ENCODE measurements at places on chromosomes 2 and 18.
A peak's percentile ranks its signal among the peaks of the same experiment; 100 is the strongest.

GRCh38 chr18:26768385-26768784 lies 97.1 kb downstream of the AQP4 start:
- no peak for DNase-seq

GRCh38 chr2:61448229-61448628 lies 22.7 kb downstream of the USP34 start:
- DNase-seq = no peak

GRCh38 chr2:38522754-38523349 lies 79.9 kb downstream of the HNRNPLL start:
- no peak for DNase-seq

DNA sequence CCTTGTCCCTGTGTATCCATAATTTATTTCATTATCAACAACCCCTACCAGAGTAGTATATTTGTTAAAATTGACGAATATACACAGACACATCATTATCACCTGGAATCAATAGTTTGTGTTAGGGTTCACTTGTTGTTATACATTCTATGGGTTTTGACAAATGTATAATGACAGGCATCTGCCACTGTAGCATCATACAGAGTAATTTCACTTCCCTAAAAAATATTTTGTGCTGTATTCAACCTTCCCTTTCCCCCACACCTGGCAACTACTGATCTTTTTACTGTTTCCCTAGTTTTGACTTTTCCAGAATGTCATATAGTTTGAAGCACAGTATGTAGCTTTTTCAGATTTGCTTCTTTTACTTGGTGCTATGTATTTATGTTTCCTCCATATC lies 132.0 kb downstream of the ZNF804A start:
- no peak for DNase-seq

DNA sequence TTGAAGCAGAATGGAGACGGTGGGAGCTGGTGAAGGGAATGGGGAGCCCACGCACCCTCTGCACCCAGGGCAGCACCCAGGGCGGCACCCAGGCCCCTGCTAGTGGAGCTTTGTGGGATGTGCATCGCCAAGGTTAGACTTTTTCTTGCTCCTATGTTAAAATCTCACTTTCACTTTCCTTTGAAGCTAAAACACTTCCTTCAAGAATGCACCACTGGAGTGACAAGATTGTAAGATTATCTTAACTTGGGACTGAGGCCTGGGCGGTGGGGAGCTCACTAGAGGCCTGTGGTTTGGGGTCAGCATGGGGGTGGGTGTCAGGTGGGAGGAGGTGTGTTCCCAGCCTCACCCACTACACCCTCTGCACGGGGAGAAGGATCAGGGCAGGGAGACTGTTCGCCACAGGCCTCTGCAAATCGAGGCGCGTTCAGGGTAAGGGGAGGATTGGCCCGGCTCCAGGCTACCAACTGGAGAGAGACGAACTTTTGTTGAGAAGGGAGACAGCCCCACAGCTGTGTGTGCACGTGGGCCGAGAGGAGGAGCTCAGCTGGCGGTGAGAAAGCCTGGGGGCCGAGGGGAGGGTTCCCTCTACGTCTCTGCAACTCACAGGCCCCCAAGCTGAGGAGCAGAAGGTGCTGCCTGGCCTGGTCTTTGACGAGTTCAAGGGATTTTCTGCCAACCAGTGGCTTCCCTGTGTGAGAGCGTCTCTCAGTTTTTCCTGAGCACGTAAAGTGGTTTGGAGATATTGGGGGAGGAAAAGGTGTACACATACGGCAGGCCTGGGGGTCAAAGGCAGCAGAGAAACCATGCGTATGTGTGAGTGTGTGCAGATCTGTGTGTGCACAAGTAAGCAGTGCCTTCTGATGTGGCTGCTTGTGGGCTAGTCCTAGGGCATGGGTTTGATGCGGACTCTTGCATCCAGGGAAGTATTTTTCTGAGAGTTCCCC lies 147.7 kb downstream of the KLHL29 start:
- no peak for DNase-seq

- DNase-seq = no peak
Observed at GRCh38 chr2:11711751-11712150, 34.7 kb upstream of the LPIN1 start.

- DNase-seq = no peak
Observed at GRCh38 chr18:46134920-46135675, 30.9 kb downstream of the HAUS1 start.

- no peak for DNase-seq
Observed at GRCh38 chr18:76406791-76407190, 88.3 kb downstream of the ZNF516 start.

GRCh38 chr18:36718705-36719328 lies 110.0 kb downstream of the TPGS2 start:
- DNase-seq = peak; percentile 30

- peak; percentile 64 for DNase-seq
Observed at GRCh38 chr2:75787532-75788132, 76.9 kb upstream of the GCFC2 start.

GRCh38 chr2:56715683-56716082 lies 531.9 kb downstream of the CCDC85A start:
- DNase-seq = no peak

DNA sequence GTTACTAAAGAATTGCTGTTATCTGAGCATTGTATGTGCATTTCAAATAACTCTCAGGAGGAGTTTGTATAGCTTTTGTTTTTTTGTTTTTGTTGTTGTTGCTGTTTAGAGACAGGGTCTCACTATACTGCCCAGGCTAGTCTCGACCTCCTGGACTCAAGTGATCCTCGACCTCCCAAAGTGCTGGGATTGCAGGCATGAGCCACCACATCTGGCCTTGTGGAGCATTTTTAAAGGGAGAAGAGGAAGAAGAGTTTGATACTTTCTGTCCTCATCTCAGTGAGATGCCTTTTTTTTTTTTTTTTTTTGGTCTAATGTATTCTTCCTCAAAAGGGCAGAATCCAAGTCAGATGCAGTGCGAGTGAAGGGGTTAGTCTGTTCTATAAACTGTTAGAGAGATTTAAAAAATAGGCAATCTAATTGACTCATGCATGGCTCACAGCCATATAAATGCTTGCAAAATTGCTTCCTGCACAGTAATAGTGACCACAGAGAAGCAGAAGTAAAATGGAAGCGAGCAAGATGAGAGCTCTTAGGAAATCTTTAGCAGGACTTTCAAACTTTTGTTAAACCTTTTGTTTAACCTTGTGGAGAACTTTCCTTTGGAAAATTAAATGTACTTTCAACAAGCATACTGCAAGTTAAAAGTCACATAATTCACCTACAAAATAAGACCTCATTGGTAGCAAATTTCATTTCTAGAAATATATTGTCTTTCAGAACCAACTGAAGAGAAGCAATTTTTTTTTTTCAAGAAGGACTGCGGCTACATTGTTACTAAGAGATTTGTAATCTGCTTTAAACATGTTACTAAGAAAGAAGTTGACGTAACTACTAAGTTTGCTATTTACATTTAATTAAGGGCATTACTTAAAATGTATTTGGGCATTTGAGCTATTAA lies 52.3 kb upstream of the ROCK1 start:
- DNase-seq = peak; percentile 88

GRCh38 chr2:62485761-62486438 lies 20.1 kb downstream of the TMEM17 start:
- DNase-seq = peak; percentile 23

DNA sequence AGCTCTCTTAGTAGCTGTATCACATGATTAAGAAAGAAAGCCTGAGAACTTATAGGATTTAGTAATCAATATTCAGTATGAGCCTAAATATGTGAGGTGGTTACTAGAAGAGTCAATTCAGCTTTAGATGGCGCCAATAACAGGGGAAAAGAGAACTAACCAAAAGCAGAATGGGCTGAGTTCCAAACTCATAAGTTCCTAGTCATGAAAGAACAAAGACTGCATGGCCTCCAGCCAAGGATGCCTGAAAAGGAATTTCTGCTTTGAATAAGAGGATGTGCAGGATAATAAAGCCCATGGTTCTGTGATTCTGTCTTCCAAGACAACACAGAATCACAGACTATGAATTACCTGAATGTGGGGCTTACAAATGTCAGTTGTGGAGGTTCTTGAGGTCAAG lies 196.5 kb downstream of the SATB2 start:
- peak; percentile 79 for DNase-seq

DNA sequence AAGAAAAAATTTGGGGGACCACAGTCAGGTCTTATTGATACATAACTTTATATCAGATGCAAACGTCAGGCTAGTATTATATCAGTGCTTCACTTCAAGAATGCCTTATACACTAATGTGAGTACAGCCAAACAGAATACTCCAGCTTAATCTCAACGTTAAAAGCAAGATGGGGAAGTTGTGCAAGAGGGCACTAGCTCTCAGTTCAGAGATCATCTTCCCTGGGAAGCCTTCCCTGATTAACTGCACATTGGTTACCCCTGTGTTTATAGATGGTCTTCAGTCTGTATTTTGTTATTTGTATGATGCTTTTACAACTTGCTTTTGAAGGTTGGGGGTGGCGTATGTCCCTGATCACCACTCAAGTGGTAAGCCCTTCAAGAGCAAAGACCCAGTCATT lies 11.4 kb downstream of the EPAS1 start:
- DNase-seq = no peak

DNA sequence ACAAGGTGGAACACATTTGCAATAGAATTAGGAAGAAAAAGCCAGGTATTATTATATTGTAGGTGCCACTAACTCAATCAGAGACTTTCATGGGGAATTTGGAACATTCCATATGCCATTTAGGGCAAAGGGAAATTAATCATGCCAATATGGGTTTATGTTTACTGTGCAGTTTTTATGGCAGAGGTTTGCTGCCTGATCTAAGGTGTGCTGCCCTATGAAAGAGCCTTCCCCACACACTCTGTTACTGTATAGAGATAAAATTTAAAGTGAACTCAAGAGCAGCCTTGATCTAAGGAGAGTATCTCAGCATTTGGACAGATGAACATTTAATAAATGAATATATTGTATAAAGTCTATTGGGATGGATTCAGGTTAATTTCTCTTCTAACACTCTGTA lies 771.6 kb downstream of the CNTNAP5 start:
- no peak for DNase-seq

DNA sequence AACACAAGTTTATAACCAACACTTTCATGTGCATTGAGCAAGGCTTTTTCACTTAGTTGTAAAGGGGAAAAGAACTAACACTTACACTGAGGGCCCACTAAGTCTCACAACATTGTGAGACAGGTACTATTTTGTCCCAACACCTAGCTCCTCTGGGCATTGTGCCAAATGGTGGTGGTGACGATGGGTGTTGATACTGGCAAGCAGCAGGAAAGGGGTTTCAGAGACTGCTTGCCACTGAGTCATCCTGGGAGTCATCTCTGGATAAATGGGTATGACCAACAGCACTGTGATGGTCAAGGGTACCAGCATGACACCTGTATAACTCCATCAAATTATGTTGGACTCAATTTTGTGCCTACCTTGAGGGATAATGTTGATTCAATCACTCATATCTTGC lies 138.8 kb upstream of the ITGA6 start:
- DNase-seq = no peak

GRCh38 chr2:174054926-174055325 lies 89.8 kb upstream of the SP3 start:
- no peak for DNase-seq

DNA sequence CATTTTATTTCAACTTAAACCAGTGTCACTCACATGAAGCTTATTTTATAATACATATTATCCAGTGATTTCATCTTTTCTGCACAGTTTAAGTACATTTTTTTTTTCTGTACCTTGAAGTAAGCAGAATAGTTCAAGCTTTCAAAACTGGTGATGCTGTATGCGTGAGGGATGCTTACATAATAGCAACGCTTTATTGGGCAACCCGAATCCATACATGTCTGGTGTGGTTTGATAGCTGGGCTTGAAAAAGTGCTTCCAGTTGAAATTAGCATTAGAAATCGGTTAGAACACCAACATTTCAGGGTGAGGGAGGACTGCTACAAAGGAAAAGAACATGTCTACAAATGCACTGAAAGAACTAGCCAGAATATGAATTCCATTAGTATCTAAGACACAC lies 117.4 kb downstream of the MBP start:
- DNase-seq = no peak

GRCh38 chr2:240585101-240585500 lies 1.4 kb upstream of the CAPN10 start:
- DNase-seq = no peak

GRCh38 chr2:230685178-230685577 lies 27.5 kb upstream of the CAB39 start:
- DNase-seq = no peak

GRCh38 chr18:62612289-62612645 lies 89.4 kb downstream of the ZCCHC2 start:
- DNase-seq = no peak

DNA sequence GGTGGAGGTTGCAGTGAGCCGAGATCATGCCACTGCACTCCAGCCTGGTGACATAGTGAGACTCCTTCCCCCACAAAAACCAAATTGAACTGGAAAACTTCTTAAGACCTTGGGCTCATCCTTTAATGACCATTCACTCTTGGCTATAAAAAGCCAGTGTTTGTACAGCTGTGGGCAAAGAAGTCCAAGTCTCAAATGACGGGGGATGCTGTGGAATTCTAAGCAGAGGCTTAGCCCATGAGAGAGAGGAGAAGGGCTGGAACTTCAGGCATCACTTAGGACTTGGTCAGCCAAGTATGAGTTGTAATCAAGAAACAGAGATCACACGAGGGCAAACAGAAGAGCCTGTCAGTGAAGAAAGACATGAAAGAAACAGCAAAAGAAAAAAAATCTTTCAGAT lies 79.3 kb upstream of the POU3F3 start:
- DNase-seq = no peak

- DNase-seq = no peak
Observed at GRCh38 chr2:212195626-212196025, 343.0 kb downstream of the ERBB4 start.

GRCh38 chr2:105919826-105920225 lies 175.1 kb downstream of the NCK2 start:
- DNase-seq = peak; percentile 61

DNA sequence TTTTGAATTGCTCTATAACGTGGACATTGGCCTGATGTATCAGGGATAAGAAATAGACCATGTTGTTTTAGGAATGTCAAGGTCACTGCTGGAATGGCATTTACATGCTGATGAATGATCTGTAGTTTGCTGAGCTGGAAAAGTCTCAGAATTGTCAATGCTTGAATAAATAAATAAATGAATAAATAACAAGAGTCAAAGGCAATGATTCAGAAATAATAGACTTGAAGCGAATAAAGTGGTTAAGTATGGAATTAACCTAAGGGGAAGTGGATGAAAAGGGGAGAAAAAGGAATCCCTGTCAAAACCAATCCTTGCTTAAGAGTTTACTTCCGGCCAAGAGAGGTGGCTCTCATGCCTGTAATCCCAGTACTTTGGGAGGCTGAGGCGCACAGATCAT lies 1620.0 kb downstream of the SUCLG1 start:
- no peak for DNase-seq
